Activated CD4-positive, alpha-beta T cell treated with anti-CD3 and anti-CD28 coated beads, Interleukin-2, amount 50 U/mL, for 1 hour (primary cell): ENCODE measurements at places on chromosomes 2 and 18.
A peak's percentile ranks its signal among the peaks of the same experiment; 100 is the strongest.

GRCh38 chr2:136225950-136226835 is 108.2 kb upstream of the CXCR4 start:
- peak; percentile 25 for DNase-seq

DNA sequence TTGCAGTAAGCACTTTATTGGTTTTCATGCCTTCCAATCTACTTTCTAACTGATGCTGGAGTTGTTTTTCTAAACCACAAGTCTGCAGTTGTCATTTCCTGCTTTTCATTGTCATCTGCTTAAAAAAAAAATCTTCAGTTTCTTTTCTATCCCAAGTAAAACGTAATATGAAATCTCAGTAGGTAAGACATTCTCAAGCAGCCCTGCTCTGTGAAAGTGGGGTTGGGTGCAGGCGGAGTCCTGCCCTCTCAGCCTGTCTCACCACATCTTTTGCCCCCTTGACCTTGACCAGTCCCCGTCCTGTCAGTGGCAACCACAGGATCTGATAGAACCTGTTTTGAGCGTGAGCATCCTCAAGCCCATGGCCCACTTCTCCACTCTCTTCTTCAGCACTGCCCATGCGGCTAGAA is 80.0 kb upstream of the CPO start:
- no peak for DNase-seq

DNA sequence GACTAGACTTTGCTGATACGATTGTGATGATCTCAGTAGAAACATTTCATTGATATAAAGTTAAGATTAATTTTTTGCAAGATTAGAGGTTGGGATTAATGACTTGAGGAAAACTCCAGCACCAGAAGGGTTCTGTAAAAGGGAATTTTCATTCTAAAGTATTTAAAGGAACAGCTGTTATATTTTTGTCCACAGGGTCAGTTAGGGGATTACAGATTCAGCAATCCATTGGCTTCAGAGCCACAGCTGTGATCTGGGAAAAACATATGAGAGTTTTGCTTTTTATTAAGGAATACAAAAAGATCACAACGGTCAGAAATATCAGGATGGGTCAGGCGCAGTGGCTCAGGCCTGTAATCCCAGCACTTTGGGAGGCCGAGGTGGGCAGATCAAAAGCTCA is 19.6 kb upstream of the REV1 start:
- no peak for DNase-seq

DNA sequence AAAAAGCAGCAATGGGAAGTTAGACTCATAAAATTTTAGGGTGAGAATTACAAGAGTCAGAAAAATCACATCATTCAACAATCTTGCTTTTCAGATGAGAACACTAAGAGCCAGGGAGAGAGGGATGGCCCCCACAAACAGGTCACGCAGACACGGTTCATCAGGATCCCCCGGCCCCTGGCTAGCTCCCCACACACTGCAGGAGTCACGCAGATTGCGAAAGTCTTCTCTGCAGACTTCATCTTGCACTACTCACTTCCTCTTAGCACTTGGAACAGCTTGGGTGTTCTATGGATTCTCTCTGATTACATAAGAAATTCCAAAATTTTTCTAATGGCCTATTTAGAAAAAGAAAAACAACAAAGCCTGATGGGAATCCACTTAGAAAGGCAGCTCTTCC is 21.6 kb upstream of the SULT1C2 start:
- DNase-seq = no peak

DNA sequence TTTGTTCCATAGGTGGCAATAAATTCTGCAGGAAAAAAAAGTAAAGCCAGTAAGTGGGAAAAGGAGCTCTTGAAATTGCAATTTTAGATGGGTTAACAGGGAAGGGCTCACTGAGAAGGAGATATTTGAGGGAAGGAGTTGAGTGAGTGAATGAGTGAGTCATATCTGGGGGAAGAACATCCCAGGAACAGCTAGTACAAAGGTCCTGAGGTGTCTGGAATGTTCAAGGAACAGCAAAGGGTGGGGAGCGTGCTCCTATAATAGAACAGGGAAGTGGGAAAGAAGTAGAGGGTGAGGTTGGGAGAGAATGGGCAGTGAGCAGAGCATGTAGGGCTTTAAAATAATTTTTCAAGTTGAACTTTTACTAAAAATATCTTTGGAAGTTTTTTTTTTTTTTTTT is 68.0 kb upstream of the PSME4 start:
- no peak for DNase-seq

GRCh38 chr2:237091779-237092436 is 6.2 kb downstream of the COPS8 start:
- no peak for DNase-seq

- DNase-seq = no peak
Measured at GRCh38 chr18:55473058-55473457, 114.9 kb downstream of the TCF4 start.

DNA sequence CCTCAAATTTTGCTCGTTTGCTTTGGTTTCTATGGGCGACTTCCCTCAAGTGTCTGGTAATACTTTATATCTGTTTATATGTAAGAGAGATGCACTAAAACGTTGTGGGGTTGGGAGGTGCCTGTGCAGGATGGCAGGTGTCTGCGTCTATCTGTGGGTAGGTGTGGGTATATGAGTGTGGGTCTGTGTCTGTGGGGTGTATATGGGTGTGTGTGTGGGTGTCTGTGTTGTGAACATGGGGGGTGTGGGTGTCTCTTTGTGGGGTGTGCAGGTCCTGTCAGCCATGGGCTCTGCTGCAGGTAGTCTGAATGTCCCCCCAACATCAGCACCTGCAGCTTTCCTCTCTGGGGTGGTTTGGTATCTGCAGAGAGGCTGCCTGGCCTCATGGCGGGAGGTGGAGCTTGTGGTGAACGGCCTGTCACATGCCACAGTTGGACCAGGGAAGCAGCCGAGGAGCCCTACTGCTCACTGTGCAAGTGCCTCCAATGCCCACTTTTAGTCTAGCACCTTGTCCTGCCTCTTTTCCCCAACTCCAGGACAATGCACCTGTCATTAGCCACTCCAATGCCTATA is 90.3 kb downstream of the LPIN1 start:
- DNase-seq = no peak

DNA sequence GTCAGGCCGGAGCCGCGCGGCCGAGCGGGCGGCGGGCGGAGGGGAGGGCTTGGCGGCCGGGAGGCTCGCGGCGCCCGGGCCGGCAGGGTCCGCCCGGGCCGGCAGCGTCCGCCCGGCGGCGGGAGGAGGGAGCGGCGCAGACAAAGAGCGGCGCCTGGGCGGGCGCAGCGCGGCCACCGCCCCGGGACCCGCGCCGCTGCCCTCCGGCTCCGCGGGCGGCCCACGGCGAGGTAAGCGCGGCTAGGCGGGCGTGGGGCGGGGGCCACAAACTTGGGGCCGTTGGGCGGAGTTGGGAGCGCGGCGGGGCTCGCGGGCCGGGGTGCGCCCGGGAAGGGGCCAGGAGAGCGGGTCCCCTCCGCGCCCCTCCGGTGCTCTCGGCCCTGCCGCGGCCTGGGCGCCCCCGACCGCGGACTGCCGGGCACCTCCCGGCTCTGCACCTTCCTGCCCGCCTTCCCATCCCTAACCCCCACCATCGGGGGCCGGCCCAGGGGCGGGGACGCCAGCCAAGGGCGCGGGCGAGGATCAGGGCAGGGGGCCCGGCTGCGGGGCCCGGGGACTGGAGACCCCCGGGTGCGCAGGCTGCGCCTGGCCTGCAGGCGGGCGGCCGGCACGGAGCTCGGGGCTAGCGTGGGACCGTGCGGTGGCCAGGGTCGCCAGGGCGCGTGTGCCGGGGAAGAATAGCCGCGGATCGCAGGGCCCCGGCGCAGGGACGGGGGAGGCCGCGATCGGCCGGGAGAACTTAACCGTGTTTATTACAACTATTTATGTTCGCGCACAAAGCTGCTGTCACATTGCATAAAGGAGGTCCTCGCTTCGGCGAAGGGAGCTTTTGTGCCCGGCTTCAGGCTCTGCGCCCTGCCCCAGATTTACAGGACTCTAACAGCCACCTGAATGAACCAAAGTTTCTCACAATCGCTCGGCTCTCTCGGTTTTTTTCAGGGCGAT is at the start of gene NCK2:
Gene NCK2 (plus strand): TSS at position 4 of the 945 bp plus-strand sequence. CDS start 110,152 bp downstream, outside the sequence.
- DNase-seq = peak; percentile 25

DNA sequence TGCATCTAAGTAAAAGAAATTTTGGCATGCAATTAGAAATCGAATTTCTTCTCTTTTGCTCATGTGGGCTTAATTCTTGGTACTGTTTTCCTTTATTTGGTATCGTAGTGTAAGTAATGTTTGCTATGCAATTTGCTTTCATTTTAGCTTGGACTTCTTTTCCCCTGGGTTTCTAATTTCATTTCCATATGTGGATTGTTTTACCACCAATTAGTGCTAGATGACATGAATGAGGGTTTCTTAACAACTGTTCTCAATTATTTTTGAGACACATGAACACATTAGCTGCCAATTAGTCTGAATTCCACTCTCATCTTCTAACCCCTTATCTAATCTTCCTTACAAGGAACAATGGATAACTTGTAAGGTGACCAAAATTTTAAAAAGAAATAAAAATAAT is 1047.2 kb upstream of the PIK3C3 start:
- no peak for DNase-seq

DNA sequence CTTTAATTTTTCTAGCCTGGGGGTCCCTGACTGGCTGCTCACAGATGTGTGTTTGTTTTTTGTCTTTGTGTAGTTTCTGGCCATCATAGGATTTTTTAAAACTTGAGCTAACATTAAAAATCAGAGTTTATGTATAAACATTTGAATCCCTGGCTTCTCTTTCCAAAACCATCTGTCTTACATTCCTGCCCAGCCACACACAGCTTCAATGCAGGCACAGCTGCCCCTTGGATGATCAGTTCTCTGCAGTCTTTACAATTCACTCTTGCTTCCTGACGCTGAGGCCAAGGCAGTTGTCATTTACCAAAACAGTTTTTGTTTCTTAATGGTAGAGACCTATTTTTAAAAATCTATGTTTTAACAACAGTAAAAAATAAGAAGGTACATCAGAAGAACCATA is 169.2 kb upstream of the LRRTM1 start:
- DNase-seq = no peak

- no peak for DNase-seq
Measured at GRCh38 chr2:144130551-144130950, 389.4 kb downstream of the ZEB2 start.

DNA sequence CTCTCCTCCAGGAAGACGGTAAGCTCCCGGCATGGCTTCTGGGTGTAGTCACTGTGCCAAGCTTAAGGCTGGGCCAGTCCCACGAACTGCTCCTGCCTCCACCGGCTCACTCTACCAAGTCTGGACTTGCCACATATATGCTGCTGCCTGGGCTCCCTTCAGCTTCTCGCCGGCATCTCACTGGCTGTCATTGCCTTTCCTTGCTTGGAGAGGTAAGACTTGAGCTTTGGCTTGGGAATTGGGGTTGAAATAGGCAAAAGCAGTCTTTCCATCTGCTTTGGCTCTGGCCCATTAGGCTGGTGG is 481.0 kb downstream of the TGIF1 start:
- no peak for DNase-seq

DNA sequence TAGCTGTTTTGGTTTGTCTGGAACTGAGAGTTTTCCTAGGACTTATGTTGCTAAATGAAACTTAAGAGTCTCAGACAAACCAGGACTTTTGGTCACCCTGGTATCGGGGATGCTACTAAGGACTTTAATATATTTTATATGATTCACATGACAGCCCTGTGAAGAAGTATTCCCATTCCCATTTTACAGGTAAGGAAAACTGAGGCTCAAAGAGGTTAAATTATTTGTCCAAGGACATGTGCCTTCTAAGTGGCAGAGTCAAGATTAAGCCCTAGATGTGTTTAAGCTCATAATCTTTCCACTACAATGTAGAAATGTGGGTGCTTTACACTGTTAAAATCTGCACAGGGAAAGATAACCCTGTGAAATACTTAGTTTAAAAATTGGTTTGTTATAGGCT is 77.7 kb upstream of the ATP5MC3 start:
- no peak for DNase-seq

DNA sequence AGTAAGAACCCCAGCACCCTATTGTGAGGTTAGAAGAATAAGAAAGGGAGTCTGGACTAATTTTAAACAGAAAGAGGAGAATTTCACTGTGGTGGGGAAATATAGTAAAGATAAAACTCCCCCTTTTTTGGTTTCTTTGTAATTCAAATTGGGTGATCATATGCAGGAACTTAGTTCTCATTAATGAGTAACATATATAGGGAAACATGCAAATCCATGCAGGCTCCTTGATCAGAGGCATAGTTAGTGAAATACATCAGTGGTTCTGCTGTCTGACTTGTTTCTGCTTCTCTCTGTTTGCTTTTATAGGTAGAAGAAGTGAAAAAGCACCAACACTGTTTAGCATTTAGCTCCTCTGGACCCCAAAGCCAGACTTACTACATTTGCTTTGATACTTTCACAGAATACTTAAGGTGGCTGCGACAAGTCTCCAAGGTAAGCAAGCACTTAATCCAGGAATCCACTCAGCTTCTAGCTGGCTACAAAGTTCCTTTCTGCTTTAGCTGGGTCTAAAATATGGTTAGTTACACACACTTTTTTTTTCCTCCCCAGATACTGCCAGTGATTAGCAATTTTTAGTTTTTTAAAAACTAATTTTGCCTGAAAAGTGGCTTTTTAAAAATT is 123.2 kb downstream of the PHLPP1 start:
- no peak for DNase-seq

DNA sequence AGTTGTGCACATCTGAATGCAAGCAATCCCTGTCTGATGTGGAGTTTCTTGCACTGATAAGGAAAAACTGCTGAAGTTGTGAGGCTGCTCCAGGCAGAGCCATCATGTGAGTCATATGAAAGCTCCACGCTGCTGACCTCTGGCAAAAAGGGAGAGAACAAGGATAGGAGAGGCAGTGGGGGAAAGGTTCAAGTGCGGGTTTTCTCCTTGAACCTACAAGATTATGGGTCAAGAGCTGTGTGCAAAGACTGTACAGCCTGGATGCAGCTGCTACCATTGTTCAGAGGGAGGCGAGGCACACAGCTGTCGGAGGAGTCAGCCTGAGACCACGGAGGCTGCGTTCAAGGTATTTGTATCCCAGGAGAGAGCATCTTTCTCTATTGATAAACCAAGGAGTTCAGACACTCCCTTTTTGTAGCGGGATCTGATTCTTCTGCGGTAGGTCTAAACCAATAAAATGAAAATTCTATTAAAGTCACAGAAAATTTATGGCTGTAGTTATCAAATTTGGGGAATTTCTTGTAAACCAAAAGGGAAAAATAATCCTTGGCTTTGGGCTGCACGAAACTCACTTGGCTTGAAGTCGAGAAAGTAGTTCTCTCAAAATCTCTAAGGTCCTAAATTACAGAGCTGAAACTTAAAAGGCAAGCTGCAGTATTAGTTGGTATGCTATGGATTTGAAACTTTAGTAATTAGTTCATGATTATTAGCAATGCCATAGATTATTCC is at the start of gene CDK15:
Gene CDK15 (plus strand): TSS at position 96 of the 729 bp plus-strand sequence. CDS start 128 bp downstream, at position 224.
- DNase-seq = no peak

DNA sequence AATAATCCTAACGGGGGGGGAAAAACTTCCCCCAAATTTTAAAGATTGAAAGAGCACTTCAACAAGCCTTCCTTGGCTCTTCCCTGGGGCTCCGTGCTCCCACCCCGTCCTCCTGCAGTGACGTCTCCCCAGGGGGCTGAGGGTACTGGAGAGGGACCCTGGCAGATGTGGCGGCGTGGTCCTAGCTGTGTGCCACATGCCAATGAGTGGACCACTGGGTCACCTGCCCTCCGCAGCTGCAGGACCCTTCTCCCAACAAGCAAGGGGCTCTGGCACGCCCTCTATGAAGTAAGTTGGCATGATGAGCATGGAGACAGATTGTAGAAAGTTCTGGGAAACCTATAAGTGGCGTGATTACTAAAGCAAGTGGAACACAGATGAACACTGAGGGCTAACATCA is 46.7 kb downstream of the PXDN start:
- no peak for DNase-seq

GRCh38 chr18:57301573-57302559 is 50.5 kb upstream of the ST8SIA3 start:
- no peak for DNase-seq
